Astrocyte (in vitro differentiated cells and primary cell): ENCODE measurements at places on chromosomes 5 and 9. TPM values are rescaled to one million over a fixed set of nuclear protein-coding genes. Genes with fewer than 3 reads are reported as not detected.

- H3K36me3 ChIP-seq, result no peaks in the 10 kb centered on the region
- no peak overlapping the region for H3K27ac ChIP-seq
- no peak for DNase-seq
- H3K4me3 ChIP-seq, result no peak overlapping the region
- H3K27me3 ChIP-seq, result no peaks in the 10 kb centered on the region
- H3K4me1 ChIP-seq, result no peaks in the 10 kb centered on the region
Measured at GRCh38 chr5:117255211-117256027, 680.8 kb upstream of the SEMA6A start.

- no peak overlapping the region for H3K27ac ChIP-seq
- no peaks in the 10 kb centered on the region for H3K27me3 ChIP-seq
- no peaks in the 10 kb centered on the region for H3K36me3 ChIP-seq
- DNase-seq, result no peak
Measured at GRCh38 chr9:25207402-25208195, 470.6 kb downstream of the TUSC1 start.

DNA sequence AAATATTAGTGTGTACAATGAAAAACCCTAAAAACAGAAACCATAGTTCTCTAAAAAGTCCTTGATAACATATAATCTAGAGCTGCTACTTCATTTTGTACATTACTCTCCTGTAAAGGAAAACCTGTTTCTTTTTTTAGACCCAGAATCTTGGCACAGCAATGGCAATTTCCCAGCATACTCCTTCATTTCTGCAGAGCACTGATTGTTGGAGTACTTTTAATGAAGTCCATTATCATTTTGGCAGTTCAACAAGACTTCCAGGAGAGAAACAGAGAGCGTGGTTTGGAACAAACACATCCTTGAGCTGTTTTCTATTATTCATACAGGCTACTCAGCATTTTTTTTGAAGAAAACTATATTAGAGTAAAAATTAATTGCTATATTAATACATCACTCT is 22.7 kb upstream of the MROH2B start:
- H3K27me3 ChIP-seq, result no peaks in the 10 kb centered on the region
- no peak overlapping the region for H3K27ac ChIP-seq
- H3K36me3 ChIP-seq, result no peaks in the 10 kb centered on the region
- DNase-seq, result peak; percentile 10

DNA sequence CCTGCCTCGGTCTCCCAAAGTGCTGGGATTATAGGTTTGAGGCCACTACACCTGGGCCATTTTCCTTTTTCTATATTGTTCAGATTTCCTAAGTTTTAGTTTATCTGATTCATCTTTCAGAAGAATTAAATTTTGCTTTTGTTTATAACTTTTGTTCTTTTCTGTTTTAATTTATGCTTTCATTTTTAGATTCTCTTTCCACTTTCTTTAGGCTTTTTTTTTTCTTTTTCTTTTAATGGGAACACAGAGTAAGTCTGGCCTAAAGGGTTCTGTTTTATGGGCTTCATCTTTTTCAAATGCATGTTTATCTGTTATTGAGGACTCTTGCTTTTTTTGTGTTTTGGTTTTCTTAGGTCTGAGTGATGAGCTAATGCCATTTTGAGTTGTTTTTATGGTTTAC is 42.1 kb downstream of the SNX30 start:
- H3K4me3 ChIP-seq, result no peak overlapping the region
- H3K27me3 ChIP-seq, result no peaks in the 10 kb centered on the region
- H3K27ac ChIP-seq, result no peak overlapping the region
- no peaks in the 10 kb centered on the region for H3K36me3 ChIP-seq

DNA sequence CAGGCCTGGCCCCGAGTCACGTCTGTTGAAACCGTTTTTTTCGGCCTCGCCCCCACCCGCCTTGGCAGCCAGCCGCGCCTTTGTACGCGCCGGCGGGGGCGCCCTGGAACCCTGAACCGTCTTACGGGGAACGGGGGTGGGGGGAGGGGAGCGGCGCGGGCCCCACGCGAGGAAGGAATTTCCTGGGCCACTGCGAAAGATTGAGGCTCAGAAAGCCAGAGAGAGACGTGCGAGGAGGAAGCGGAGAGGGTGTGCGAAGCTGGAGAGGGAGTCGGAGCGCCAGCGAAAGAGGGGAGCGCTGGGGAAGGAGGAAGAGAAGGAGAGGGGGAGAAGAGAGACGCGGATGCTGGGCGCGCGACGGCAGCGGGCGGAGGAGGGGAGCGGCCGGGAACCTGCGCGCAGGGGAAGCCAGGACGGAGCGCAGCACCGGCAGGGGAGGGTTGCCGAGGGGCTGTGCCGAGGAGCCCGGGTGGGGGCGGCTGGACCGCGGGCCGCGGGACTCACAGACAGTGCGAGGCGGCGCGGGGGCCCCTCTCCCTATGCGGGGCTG is 4.6 kb upstream of the PRDM12 start:
- H3K36me3 ChIP-seq, result no peaks in the 10 kb centered on the region
- H3K4me1 ChIP-seq, result no peaks in the 10 kb centered on the region
- no peak overlapping the region for H3K4me3 ChIP-seq
- peaks cover 65% of the 10 kb centered on the region for H3K27me3 ChIP-seq

GRCh38 chr9:116868201-116868600 is 181.1 kb downstream of the TRIM32 start:
- no peaks in the 10 kb centered on the region for H3K4me1 ChIP-seq
- no peak for DNase-seq
- H3K27me3 ChIP-seq, result no peaks in the 10 kb centered on the region
- H3K4me3 ChIP-seq, result no peak overlapping the region

DNA sequence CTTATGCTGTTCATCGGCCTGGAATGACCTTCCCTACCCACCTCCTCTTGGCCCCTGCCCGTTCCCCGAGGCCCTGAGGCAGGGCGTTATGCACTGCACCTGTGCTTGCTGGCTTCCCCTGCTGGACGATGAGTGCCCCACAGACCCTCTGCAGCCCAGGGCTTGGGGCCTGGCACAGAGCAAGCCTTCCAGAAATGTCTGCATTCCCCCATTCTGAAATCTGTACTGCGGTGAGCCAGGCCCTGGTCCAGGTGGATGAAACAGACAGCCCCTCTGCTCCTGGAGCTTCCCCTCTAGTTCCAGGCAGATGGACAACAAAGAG is 35.0 kb downstream of the UNC5A start:
- no peak for DNase-seq
- no peaks in the 10 kb centered on the region for H3K36me3 ChIP-seq
- no peak overlapping the region for H3K27ac ChIP-seq
- no peaks in the 10 kb centered on the region for H3K4me1 ChIP-seq

Gene B4GALT1
- 93.1 and 103 TPM in 2 replicates for total RNA-seq

Gene TPPP
- total RNA-seq, result 1.9 and 2.2 TPM in 2 replicates
